Stimulated activated CD4-positive, alpha-beta T cell treated with anti-CD3 and anti-CD28 coated beads, Interleukin-1b, Interleukin-23, amount 100 ng/mL, for 1 hour (primary cell): ENCODE measurements at places on chromosomes 2 and 18.

- DNase-seq = no peak
Measured at GRCh38 chr2:62393293-62393692, 112.7 kb downstream of the TMEM17 start.

DNA sequence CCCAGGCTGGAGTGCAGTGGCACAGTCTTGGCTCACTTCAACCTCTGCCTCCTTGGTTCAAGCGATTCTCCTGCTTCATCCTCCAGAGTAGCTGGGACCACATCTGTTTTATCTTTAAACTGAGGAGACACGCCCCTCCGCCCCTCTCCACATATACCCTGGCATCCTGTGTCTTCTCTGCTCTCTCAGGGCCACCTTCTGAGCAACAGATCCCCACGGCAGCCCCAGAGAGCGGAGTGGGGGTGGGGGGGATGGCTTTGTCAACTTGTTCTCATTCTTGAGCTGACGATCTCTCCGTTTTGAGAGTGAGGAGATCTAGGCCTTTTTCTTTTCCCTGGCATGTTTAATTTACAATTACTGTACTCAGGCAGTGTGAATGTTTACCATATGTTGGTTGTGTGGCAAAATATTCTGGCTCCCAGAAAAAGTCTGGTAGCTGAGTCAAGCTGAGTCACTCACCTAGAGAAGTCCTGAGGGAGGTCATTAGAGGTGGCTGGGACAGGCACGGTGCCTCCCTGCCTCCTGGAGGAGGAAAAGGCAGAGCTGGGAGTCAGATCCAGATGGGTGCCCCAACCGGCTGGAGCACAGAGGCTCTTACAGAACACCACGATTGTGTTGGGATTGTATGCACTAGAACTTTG lies 19.5 kb upstream of the ID2 start:
- DNase-seq = no peak

- no peak for DNase-seq
Measured at GRCh38 chr2:68742626-68743415, 8.2 kb downstream of the ARHGAP25 start.

GRCh38 chr2:70442301-70443077 lies 111.1 kb downstream of the TGFA start:
- no peak for DNase-seq

DNA sequence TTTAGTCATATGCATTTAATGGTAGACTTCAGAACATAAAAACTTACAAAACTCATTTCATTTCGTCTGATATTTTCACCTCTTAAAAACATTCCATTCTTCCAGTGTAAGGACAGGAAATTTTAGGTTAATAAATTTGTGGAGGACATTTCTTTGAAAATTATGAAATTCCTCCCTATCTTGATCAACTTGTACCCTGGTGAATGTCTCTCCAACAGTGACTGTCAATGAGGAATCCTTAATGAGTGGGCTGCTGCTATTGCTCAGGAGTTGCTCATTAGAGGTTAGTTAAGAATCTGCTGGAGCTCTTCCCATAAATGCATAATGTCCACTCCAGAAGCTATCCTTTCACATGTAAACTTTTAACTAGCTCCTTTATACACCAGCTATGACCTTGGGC lies 69.1 kb downstream of the LRP1B start:
- no peak for DNase-seq

- DNase-seq = no peak
Measured at GRCh38 chr2:20986024-20986939, 57.6 kb downstream of the APOB start.
